ENCODE measurements at places on chromosomes 3 and 15.

- no peak for DNase-seq
Measured at GRCh38 chr3:190519886-190520285, 6.0 kb downstream of the IL1RAP start.

DNA sequence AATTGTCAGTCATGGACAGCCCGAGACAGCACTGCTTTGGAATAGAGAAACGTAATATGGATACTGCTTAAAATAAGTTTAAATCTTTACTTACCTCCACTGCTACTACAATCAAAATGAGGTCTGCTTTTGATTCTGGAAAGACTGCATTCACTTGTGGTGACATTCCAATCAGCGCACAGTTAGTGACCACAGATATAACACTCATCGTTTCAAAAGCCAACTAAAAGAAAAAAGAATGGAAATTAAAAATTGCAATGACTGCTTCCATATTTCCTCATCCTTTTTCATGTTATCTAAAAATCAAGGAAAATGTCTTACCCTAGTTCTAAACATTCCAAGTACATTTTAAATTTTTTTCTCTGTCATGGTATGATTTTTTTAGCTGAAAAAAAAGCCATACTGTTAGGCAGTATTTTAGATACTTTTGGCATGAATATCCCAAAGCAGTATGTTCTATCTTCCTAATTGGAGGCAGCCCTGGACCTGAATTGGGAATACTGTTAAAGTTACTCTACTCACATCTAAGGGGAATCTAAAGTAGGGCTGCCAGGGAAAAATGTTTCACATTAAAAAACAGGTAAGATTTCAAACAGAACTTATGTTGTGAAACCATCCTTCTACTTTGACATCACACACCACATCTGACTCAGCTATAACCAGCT is 72.1 kb downstream of the ANO10 start:
- DNase-seq, result no peak

- peak; percentile 12 for DNase-seq
Measured at GRCh38 chr3:58829321-58830000, 162.9 kb upstream of the FAM3D start.

- DNase-seq, result peak; percentile 87
Measured at GRCh38 chr3:67647390-67647878, 7.0 kb downstream of the SUCLG2 start.

DNA sequence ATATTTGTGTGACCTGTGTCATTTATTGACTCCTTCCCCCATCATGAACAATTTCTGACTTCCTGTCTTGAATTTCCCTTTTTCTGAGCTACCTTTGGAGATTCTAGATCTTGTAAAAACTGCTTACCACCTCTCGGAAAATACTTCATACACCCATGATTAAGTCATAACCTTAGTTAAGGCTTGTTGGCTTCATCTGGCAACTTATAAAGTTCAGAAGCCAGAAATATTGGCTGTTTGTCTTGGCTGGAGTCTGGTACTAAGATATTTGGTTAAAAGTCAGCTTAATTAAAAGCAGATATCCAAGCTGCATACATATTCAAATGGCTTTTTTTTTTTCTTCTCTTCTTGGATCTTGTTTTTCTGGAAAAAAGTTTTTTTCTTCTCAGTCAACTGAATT is 37.3 kb upstream of the B3GALNT1 start:
- no peak for DNase-seq
